ENCODE measurements at places on chromosomes 6 and 20. TPM values are rescaled to one million over a fixed set of nuclear protein-coding genes. Genes with fewer than 3 reads are reported as not detected.

The ASIP gene
- total RNA-seq, result not detected

The PI16 gene
- total RNA-seq, result 0.37 TPM

The LZTS3 gene
- total RNA-seq, result 0.70 TPM

The TRAPPC3L gene
- not detected for total RNA-seq

DNA sequence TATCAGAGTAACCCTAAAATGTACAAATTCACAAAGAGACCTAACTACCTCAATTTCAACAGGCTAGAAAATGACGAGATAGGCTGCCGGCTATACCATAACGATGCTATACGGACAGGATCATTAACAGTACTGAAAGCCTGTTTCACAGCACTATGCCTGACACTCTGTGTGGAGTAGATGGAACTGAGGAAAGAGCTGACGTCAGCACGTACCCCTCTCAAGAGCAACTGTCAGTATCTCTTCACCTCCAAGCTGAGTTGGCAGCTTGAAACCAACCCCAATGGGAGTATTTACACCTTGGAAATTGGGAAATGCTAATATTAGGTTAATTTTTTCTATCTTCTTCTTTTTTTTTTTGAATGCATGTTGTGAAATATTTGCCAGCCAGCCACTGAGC, 53.6 kb downstream of the HUS1B start:
- DNase-seq, result no peak

- no peak for DNase-seq
These were observed 49.4 kb upstream of the RREB1 start for GRCh38 chr6:7058250-7058923.

- DNase-seq, result no peak
These were observed 145.1 kb downstream of the CLIC5 start for GRCh38 chr6:45870531-45870930.

DNA sequence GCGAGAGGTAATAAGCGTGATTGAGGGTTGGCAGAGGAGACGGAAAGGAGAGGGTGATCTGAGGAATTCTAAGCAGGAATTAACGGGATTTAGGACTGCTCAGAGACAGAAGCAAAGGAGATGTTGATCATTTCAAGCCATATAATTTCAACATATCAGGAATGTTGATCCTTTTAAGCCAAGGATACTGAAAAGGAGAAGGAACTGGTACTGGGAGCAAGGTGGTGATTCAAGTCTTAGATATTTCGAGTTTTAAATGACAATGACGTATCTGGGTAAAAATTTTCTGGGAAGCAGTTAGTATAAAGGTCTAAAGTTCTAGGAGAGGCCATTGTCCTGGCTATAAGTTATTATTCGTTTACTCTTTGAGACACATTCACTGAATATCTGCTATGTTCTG, 91.3 kb upstream of the OGFRL1 start:
- no peak for DNase-seq

DNA sequence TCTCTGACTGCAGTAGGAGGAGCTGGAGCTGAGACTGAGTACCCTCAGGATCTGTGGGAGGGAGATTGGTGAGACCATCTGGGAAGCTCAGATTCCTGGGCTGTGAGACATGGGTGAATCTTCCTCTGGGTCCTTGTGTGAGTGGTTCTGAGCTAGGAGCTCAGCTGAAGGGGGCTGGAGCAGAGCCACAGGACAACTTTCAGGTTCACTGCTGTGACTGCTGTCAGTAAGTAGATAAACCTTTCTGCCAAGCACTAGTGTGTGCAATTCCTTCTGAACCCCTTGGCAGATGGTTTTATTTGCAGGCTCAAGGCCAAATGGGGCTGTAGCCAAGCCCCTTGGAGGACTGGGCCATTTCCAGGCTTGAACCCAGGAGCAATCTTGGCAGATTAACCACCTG, 49.6 kb upstream of the SNAP91 start:
- no peak for DNase-seq

- DNase-seq, result no peak
These were observed 189.7 kb downstream of the COL9A1 start for GRCh38 chr6:70113171-70113570.

Measured in activated CD8-positive, alpha-beta memory T cell treated with anti-CD3 and anti-CD28 coated beads, Interleukin-2, amount 10 ng/mL, durations not matched to agents 7 days and 5 days (primary cell).